ENCODE measurements at places on chromosomes 13 and 19.

DNA sequence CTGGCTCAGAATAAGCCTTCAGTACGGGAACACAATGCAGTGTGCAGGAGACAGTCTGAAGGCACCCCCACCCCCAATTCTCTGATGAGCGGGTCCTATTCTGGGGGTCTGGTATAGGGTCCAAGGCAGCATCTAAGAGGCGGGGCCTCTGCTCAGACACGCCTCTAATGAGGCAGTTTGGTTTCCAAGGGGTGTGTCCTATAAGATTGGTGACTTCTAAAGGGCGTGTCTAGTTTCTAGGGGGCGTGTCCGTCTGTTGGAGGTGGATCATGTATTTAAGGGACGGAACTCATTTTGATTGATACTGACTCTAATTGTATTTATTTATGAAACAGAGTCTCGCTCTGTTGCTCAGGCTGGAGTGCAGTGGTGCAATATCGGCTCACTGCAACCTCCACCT, 8.7 kb downstream of the FIZ1 start:
- no peak for DNase-seq

DNA sequence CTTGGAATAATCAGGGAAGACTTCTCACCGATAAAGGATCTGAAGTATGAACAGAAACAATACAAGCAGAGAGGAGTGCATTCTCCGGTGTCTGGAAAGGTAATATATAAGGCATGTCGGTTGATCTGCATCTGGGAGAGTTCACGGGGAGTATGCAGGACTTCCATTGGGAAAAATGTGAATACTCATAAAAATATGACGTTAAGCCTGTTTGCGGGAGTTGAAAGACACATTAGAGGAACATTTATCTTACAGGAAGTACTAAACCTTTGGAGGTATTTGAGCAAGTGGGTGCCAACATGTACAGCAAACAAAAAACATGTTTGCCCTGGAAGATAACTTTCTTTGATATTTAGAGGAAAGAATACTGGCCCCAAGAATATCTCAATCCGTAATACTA, 286.8 kb downstream of the SLITRK6 start:
- no peak for DNase-seq

DNA sequence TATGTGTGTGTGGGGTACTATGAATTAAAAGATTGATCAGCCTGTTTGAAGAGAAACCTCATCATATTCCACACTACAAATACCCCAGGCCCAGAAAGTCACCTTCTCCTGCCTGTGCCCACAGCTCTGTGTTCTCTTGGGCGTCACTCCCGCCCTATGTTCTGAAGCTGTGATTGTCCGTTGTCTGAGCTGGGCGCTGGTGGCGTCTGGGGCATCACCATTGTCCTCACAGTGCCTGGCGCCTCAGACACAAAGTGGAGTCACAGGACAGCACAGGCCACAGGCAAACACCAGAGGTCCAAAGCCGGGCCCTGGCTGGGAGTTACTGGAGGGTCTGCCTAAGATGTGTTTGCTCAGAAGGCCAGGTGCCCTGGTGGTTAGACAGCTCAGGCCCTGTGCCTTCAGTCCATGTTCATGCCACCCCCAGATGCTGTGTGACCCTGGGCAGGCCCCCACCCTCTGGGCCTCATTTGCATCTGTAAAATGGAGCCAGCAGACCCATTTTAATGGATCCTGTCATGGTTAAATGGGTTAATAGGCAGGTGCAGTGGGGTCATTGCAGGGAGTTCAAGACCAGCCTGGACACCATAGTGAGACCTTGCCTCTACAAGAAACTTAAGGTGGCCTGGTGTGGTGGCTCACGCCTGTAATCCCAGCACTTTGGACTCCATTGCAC, 34.5 kb downstream of the DNM2 start:
- no peak for DNase-seq

- no peak for DNase-seq
These were observed 81.2 kb downstream of the STARD13 start for GRCh38 chr13:33204130-33204927.

DNA sequence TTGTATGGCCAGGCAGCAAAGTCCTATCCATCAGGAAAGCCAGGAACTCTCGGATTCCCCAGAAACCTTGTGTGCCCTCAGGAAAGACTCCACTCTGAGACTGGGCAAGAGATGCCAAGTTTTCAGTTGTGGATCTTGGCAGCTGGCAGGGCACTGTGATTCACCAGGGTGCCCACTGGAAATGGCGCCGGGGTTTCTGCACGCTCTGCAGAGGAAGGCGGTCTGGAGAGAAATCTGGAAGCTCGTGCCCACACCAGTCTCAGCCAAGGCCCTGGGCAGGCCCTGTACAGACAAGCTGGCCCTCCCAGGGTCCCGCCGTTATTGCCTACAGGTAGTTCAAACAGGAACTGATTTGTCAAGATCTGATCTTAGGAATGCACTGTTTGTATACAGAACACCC, 4.9 kb downstream of the NAPA start:
- no peak for DNase-seq

DNA sequence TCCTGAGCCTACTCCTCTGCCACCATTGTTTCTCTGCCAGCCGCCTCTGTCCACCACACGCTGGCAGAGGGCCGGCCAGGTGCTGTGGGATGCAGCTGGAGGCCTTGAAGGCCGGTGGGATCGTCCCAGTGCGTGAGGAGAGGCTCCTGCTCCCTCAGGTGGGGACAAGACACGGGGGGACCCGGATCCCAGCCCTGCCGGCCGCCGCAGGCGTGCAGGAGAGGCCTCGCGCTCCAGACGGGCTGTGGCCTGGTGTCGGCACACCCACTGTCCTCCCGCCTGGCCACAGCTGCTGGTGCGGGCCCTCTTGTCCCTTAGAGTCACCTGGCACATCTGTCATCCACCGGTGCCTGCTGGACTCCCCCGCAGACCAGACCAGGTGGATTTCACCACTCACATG, 18.1 kb upstream of the GNA15 start:
- no peak for DNase-seq

DNA sequence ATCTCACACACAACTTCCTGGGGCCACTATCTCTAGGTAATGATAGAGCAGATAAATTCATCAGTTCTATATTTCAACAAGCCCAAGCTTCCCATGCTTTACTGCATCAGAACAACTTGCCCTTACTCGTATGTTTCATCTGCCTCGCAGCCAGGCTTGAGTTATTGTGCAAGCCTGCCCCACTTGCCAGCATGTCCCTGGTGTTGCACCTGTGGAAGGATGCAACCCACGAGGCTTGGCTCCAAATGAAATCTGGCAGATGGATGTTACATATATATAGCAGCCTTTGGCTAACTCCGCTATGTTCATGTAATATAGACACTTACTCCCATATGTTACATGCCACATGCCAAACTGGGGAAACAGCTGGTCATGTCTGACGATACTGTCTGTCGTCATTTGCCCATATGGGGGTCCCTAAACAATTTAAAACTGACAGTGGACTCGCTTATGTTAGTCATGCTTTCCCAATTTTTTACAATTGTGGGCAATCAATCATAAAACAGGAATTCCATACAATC, 6.2 kb downstream of the ERVK3-1 start:
- DNase-seq: no peak

- DNase-seq: no peak
These were observed 85.7 kb downstream of the NUFIP1 start for GRCh38 chr13:44903574-44903985.

DNA sequence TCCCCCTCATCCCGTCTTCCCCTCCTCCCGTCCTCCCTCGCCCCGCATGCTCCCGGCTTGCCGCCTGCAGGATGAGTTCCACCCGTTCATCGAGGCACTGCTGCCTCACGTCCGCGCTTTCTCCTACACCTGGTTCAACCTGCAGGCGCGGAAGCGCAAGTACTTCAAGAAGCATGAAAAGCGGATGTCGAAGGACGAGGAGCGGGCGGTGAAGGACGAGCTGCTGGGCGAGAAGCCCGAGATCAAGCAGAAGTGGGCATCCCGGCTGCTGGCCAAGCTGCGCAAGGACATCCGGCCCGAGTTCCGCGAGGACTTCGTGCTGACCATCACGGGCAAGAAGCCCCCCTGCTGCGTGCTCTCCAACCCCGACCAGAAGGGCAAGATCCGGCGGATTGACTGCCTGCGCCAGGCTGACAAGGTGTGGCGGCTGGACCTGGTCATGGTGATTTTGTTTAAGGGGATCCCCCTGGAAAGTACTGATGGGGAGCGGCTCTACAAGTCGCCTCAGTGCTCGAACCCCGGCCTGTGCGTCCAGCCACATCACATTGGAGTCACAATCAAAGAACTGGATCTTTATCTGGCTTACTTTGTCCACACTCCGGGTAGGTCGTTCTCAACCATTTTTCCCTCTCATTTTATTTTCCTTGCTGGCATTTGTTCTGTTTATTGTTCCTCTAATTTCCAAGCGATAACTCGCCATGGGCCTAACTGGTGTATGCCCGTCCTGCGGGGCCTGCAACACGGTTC, 29.8 kb downstream of the NFIX start:
- DNase-seq: no peak

GRCh38 chr13:79225487-79226232, 180.4 kb downstream of the RBM26 start:
- no peak for DNase-seq

DNA sequence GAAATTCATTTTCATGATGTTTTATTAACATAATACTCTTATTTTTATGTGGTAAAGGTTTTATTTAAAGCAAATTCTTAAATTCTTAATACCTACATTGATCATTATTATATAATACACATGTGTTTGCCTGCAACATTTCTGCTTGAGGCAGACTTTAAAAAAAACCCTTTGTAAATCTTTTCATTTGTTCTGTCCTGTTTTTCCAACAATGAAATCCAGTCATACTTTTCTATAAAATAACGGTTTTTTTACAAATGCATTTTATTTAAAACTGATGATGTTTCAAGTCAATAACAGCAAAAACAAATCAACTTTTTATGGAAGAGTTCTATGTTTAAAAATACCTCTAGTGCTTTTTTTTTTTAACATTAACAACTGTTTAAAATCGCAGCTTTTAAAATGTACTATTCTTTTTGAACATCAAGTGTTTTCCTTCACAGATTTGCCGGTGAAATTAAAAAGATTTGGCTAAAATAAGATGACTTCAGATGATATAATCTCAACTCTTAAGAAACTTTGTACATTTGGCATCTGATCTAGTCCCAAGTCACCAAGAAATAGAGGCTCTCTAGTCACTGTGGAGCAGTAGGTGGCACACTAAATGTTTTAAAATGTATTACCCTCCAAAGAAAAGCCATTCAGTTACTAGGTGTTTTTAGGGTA, 5.1 kb downstream of the POU4F1 start:
- no peak for DNase-seq
